ENCODE measurements at places on chromosomes 12 and 14. TPM values are rescaled to one million over a fixed set of nuclear protein-coding genes. Genes with fewer than 3 reads are reported as not detected.

- no peak for DNase-seq
Measured at GRCh38 chr12:89729946-89730459, 21.4 kb upstream of the ATP2B1 start.

Gene RIPK3
- polyA plus RNA-seq = 3.1 TPM

DNA sequence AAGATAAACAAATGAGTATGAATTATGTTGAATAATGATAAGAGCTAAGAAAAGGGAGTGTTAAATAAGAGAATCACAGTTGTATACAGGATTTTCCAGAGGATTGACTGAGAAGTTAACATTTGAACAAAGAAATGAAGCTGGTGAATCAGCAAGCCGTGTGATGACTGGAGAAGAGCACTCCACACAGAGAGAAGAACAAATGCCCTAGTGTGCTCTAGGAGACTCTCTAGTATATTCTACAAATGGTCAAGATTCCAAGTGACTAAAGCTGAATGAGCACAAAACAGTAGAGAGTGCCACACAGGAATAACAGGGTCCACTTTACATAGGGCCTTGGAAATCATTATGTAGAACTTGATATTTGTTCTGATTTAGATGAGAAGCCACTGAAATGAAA is 587.1 kb upstream of the ATXN7L3B start:
- no peak for DNase-seq

- no peak for DNase-seq
Measured at GRCh38 chr14:51697848-51698247, 46.1 kb downstream of the FRMD6 start.

DNA sequence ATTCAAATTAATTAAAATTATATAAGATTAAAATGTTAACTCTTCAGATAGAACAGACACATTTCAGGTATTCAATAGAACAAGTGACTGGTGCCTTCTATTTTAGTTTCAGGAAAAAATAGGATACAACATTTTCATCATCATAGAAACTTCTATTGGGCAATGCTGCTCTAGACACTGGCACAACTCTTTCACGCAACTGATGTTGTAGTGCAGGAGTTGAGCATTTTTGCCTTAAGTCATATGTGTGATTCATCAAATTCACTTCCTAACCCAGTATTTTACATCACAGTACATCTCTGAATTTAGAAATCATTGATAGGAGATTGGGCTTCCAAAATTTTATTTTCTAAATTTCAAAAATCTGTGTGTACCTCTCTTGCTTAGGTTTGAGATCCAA is 215.4 kb upstream of the DIO2 start:
- no peak for DNase-seq

Gene SCN8A
- 1.3 TPM for polyA plus RNA-seq

- DNase-seq = no peak
Measured at GRCh38 chr12:56084958-56085543, 5.1 kb downstream of the ERBB3 start.

- DNase-seq = no peak
Measured at GRCh38 chr12:101775816-101776215, 36.6 kb upstream of the SYCP3 start.

DNA sequence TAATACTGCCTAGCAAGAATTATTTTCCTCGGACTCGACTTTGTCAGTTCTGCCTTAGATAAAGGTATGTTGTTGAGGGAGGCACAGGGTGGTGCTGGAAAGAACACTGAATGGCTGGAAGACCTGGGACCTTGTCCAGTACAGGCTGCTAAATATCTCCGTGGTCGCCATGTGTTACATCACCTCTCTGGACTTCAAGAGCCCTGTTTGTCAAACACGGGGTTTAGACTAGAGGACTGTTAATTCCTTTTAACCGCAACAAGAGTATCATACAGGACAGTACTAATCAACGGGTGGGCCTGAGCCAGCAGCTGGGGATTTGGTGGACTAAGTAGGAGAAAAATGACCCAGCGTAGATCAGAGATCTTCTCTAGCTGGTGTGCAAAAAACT is 476.3 kb downstream of the LRIG3 start:
- no peak for DNase-seq

DNA sequence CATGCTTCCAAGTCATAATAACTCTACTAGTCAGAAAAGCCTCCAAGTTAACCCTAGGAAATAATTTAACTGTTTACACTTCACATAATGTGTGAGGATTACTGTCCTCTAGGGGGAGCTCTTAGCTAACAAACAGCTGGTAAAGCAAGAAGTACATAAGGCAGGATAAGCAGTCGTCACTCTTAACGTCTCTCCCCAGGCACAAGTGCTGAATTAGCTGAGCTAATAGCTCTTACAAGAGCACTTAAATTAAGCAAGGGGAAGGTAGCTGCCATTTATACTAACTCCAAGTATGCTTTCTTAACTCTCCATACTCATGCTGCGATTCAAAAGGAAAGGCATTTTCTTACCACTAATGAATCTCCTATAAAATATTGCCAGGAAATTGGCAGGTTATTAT is 79.3 kb upstream of the TSPAN11 start:
- peak; percentile 12 for DNase-seq

DNA sequence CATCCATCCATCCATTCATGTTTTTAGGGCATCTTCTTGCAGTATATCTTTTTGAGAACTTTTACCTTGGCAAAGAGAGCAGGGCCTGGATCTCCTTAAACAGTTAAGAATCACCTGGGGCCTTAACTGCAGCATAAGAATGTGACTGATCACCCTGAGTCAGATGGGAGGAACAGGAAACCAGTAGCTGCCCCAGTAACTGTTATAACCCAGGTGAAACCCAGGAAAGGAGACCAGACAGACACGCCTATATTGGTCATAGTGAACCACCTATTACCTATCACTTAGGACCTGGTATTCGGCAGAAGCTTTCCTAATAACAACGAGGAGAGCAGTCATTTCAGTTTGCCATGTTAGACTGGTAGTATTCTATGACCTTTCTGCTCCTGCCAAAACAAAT is 43.4 kb upstream of the NR2C1 start:
- DNase-seq = no peak

GRCh38 chr12:11807458-11807857 is 158.0 kb downstream of the ETV6 start:
- no peak for DNase-seq

DNA sequence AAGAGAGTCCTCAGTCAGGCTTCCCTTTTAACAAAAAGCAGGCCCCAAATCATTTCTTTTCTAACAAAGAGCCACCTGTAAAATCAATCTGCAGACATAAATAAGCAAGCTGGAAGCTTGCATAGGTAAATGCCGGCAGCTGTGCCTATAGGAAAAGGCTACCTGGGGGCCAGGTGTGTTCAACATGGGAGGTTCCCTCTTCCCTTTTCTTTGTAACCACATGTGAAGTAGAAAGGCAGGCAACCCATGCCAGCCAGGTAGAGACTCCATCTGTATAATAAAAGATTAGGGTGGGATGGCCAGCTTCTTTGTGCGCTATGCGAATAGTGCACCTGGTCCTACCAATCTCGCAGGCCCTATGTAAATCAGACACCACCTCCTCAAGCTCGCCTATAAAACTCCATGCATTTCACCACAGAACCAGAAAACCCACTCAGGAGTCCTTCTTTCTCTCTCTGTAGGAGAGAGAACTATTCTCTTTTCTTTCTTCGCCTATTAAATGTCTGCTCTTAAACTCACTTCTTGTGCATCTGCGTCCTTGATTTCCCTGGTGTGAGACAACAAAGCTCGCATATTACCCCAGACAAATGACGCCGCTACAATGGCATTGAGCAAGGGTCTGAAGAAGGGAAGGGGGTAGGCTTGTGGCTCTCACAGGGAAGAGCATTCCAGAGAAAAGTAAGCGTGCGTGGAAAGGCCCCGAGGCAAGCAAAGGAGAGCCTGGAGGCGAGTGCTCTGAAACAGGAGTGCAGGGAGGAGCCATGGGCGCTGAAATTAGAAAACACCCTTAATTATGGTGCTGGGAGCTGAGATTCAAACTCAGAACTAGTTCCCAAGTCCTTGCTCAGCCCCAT is 67.2 kb downstream of the TTC9 start:
- no peak for DNase-seq
